ENCODE measurements at places on chromosomes 1 and 21.

DNA sequence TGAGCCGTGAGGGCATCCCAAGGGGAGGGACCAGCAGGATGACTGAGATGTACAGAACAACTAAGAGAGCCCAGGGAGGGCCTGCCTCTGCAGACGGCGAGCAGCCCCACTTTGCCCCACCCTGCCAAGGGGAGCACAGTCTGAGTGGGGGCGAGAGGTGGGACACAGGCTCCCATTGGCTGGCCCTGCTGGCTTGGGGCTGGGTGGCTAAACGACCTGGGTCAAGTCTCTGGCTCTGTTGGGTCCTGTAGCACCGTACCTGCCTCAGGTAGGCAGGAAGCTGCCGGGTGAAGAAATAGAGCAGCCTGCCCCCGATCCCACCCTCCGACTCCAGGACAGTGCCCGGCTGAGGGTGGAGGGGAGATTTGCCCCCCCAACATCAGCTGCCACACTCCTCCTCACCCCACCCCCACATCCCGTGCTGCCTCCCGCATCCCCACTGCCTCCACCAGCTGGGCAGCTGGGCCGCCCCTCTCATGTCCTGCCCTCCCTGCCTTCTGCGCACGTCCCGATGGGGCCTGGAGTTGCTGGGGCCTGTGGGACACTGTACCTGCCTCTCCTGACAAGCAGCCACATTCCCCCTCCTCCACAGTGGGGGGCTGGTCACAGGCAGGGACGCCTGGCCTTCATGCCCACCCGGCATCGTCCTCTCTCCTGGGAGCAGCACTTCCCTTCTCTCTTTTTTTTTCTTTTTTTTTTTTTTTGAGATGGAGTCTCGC is 12.6 kb upstream of the PLEKHG5 start:
- DNase-seq, result no peak

- DNase-seq, result no peak
Observed at GRCh38 chr1:197958438-197959305, 41.5 kb downstream of the LHX9 start.

DNA sequence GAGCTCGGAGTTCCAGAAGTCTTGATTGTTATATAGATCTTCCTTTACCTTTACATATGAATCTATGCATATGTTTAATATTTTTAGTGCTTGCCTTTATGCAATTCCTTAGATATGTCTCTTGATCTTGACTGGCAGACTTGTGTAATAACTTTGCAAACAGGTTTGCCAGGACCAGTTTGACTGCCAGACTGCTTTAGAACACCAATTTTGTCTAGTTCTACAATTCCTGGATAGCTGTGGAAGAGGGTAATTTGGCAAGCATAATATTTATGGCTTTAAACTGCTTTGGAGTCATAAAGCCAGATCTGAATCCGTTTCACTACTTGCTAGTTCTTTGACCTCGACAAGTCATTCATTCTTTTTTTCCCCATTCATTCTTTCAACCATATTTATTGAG is 250.0 kb downstream of the FAF1 start:
- DNase-seq, result no peak

GRCh38 chr1:182256931-182257330 is 134.7 kb downstream of the GLUL start:
- no peak for DNase-seq

DNA sequence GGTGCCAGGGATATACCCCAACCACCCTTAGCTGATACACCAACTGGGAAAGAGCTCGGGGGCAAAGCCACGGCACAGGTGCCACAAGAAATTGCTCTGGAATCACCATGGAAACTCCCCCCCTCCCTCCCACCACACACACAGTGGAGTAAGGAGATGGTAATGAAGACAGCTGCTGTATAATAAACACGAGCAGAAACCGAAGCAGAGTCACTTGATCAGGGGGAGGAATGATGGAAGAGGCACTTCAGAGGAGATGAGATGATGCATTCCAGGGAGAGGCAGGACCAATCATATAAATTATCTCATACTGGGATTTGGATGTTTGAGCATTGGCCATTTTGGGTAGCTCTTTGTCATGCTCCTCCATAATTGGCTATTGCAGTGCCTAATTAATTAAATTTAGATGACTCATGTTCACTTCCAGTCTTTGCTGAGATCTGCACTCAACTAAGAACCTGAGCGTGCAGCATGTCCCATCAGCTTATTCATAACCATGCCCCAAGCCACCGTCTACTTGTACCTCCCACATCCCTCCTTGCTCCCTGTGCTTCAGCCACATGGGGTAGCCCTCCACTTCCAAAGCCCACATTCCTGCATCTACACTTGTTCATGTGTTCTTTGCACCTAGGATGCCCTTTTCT is 189.5 kb downstream of the ZSCAN20 start:
- no peak for DNase-seq

DNA sequence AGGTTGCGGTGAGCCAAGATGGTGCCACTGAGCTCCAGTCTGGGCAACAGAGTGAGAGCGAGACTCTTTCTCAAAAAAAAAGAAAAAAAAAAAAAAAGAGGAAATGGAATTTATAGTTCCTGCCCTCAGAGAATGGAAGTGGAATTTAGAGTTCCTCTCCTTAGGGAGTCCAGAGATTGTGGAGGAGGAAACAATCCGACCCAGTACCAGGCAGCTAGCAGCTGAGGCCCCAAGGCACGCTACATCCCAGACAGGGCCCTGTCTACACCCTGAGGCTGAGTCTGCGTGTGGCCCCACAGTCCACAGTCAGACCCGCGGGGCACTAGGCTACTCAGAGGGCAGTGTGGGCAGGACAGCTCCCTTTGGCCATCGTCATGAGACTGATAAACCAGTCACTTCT is 1.9 kb upstream of the MFN2 start:
- DNase-seq, result no peak

- DNase-seq, result no peak
Observed at GRCh38 chr21:25025596-25025995, 581.7 kb downstream of the MRPL39 start.

DNA sequence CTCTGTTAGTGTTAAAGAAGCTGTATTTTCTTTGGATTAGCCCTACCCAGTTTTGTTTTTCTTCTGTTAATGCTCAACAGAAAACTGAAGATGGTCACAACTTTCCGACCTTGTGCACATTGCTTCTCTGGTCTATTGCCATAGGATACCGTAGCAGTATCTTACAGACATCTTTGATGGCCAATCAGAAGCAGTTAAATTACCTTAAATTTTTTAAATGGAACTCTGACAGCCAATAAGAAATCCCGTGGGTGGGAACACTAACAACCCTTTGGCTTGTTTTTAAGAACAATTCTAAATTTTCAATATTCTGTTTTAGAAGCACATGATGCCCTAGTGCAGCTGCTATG is 17.2 kb downstream of the NFYC start:
- DNase-seq, result no peak

DNA sequence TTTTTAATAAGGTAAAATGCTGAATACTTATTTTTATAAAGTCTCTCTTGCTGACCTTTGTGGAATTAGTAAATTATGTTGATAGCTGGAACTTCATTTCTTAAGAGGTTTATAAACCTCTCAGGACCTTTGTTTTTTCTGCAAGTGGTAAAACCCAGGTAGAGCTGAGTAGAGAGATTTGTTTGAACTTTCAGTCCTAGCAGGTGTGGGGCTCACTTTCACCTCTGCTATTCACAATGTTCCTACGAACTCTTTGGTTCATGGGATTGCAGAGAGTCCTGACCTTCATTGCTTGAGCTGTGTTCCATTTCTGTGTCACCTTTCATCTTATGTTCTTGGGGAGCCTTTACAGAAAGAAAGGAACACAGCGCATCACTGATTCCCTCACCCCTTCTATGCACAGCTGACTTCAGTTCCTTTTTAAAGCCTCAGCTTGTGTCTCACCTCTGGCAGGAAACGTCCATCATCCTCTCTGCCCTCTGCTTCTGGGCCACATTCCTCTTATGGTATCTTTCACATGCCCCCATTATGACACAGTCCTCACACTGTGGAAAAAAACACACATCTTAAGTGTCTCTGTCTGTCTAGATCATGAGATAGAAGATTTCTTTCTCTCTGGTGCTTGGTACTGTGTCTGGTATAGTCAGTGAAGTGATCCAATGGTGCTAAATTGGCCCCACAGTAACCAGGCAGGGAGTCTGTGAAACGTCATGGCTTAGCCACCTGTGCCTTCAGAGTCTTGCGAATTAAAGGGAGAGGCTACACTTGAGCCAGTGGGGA is 262.5 kb upstream of the B3GALT2 start:
- DNase-seq, result no peak

- DNase-seq, result no peak
Observed at GRCh38 chr1:230243146-230243545, 176.1 kb downstream of the GALNT2 start.

DNA sequence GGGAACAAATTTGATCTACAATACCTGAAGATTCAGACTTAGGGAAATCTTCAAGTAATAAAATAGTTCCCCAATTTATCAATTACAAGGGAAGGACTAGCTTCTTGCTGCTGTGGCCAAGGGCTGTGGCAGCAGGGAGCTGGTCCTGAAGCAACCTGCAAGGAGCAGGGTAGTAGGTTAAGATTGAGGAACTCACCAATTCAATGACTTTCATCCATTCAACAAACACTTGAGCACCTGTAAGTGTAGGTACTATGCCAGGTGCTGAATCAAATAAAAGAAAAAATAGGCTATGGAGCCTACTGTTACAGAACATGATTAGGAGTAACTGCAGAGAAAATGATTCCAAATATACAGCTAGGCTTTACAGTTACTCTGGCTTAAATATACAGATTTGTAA is 64.2 kb upstream of the RBM34 start:
- no peak for DNase-seq

Data from stimulated activated CD4-positive, alpha-beta T cell treated with anti-CD3 and anti-CD28 coated beads, Interleukin-1b, Interleukin-23, amount 100 ng/mL, for 1 hour (primary cell).